ENCODE measurements at places on chromosomes 7 and 10. TPM values are rescaled to one million over a fixed set of nuclear protein-coding genes. Genes with fewer than 3 reads are reported as not detected.

The ELMO1 gene
- polyA plus RNA-seq, result 26.1 TPM

DNA sequence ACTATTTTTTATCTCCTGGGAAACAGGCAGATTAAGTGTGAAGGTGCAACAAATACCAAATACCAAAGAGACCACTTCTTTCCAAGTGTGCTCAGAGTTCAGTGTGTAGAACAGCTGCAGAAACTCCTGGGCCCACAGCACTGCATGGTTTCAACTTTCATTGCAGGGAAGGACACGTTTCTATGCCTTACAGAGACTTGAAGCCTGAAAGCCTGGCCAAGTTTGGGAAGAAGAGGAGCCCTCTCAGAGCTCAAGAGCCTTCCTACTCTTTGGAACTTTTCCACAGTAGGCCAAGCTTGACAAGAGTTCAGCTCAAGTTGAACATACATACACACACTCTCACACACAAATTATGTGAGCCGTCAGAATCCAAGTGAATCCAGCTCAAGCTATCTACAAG is 2.5 kb downstream of the HOXA4 start:
- DNase-seq, result no peak

DNA sequence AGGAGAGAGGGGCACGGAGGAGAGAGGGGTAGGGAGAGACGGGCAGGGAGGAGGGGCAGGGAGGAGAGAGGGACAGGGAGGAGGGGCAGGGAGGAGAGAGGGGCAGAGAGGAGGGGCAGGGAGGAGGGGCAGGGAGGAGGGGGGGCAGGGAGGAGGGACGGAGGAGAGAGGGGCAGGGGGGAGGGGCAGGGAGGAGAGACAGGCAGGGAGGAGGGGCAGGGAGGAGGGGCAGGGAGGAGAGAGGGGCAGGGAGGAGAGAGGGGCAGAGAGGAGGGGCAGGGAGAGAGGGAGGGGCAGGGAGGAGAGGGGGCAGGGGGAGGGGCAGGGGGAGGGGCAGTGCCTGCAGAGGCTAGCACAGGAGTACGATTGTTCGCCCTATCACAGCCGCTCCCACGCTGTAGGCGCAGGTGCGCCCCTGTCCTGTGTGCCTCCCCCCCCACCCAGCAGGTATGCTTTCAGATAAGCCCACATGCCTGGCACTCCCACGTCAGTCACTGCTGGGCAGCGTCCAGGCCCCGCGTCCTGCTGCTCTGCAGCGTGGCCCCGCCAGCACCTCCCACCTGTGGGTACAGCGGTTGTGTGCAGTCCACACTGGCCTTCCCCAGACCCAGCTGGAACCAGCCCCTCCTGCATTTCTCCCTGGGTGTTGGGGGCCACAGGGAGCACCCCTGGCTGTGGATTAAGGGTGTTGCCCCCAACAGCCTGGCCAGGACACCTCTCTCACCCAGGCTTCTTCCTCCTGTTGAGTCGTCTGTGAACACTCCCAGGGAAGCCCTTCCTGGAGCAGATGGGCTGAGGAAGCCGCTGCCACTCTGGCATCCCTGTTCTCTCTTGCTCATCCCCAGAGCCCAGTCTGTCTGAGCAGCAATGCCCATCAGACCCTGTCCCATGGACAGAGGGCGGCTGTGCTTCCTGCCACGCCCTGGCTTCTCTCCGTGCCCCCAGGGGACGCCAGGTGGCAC is 10.8 kb downstream of the NKX6-2 start:
- DNase-seq, result no peak

GRCh38 chr7:76259124-76260093 is 43.1 kb upstream of the HSPB1 start:
- no peak for DNase-seq

The NUDCD3 gene
- 79.2 TPM for polyA plus RNA-seq

The OR9A2 gene
- not detected for polyA plus RNA-seq

The MBL2 gene
- polyA plus RNA-seq, result not detected

All from muscle of arm (tissue), 14 donors.